ENCODE measurements at places on chromosomes 2 and 18.
A peak's percentile ranks its signal among the peaks of the same experiment; 100 is the strongest.

- DNase-seq, result no peak
Observed at GRCh38 chr2:60299179-60299578, 254.3 kb downstream of the BCL11A start.

DNA sequence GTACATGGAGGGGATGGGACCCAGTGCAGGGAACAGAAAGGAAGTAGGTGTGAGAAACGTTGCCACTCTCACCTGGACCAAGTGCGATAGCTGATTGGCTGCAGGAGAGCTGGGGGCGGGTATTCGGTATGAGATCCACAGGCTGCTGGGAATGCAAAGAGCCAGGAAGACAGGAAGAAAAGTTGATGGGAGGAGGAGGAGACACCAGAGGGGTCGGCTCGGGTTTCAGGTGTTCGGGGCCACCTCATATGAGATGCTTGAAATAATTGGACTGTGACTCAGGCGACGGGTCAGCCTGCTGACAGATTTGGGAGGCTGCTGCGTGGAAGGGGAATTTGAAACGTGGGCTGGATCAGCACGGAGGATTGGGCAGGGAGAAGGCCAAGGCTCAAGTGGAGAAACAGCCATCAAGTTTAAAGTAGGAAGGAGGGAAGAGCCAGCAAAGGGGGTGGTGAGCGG, 65.1 kb downstream of the MRPS9 start:
- peak; percentile 22 for DNase-seq

GRCh38 chr2:241752253-241752652, 17.8 kb downstream of the D2HGDH start:
- DNase-seq, result no peak

DNA sequence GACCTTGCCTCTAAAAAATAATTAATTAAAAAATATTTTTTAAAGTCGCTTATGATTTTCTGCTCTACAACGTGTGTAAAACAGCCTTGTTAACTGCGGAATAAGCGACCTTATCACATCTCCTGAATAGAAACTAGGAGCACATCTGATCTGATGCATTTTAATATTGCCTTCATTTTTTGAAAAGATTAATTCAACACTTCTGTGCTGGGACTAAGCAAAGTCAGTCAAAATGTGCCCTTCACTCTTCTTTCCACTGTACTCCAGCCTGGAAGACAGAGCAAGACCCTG, 12.6 kb downstream of the CLEC4F start:
- DNase-seq, result no peak

DNA sequence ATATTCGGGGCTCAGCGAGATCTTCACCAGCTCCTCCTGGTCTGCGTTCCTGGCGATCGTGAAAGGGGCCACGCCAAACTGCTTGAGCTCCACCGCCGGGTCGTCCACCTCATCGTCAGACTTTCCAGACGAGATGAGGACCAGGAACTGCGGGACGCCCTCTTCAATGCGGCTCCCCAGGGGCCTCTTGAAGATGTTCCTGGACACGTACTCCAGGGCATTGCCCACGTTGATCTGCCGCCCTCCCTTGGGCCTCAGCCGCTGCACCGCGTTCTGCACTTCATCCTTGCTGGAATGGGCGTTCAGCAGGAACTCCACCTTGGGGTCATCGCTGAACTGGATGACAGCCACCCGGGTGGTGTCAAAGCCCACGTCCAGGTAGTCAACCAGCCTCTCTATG, 42.1 kb downstream of the COL6A3 start:
- no peak for DNase-seq

- no peak for DNase-seq
Observed at GRCh38 chr2:197700960-197701359, 4.2 kb upstream of the MARS2 start.

GRCh38 chr18:24685254-24685959, 225.0 kb downstream of the HRH4 start:
- DNase-seq, result no peak

DNA sequence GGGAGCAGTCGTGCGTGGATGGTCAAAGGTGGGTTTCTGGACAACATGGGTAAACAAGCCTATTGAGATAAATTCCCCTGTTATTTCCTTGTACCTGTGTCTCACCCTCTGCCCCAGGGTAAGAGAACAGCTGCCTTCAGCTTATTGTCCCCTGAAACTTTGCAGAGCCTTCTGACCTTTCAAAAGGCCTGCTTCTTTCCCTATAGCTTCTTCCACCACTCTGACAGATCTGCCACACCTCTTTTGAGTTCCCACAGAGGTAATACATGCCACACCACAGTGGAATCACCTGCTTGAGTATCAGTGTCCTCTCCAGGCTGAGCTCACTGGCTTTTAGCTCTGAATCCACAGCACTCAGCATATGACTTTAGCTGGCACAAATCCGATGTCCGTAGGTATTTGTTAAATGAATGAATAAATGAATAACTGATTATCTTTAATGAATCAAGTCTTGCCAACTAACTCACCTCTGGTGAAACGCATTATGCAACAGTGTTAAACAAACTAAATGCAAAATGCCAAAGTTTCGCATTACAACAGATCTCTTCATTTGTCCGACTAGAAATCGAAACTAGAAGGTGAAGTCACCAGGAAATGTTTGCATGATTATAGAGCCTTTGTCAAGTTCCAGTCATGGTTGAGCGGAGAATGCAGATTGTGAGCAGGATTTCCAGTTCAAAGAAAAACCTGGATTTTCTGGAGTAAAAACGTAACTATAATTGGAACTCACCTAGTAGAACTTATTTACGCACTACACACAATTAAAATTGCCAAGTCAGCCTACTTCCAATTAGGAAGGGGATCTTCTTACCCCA, 16.4 kb downstream of the DYNAP start:
- DNase-seq, result no peak

DNA sequence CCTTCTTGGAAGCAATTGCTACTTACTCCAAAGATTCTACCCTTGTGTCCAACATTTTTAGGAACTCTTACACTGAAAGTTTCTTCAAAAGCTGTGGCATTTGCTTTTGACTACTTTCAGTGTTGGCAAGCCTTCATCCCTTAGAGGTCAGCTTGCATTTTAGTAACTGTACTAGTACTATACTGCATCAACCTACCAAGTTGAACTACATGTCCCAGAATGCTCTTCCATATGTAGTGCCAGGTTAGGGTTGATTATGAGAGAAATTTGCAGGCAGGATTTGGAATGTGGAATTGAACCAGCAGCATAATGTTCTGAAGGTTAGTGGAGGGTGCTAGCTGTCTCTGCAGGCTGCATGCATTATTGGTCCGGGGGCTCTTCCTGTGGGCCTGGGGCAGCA, 218.3 kb upstream of the FBXO11 start:
- no peak for DNase-seq

Measured in DMS 273 treated with DMSO at 0.1 percent for 48 hours (cell line).